Muscle of leg (tissue), 16 donors: ENCODE measurements at places on chromosomes 6 and 20. TPM values are rescaled to one million over a fixed set of nuclear protein-coding genes. Genes with fewer than 3 reads are reported as not detected.

DNA sequence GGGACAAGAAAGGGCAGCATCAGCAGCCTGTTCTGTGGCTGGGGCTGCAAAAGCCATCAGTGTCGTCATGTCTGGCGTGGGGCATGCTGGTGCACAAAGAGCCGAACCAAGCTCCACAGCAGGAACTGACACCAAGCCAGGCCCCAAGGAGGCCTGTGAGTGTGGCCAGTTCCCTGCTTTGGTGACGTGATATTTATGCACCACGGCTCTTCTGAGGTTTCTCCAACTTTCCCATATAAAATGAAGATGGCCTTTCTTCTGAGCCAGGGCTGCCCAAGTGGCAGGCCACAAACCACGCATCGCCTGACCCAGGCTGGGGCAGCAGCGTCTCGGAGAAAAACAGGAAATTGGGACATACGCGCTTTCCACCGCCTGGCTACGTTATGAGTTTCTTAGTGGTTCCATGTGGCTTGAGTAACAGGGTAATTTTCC is 109.9 kb downstream of the RIN2 start:
- peak overlapping the region; percentile 65 for H3K27ac ChIP-seq
- DNase-seq: peak; percentile 88
- H3K36me3 ChIP-seq: peaks cover 13% of the 10 kb centered on the region
- H3K27me3 ChIP-seq: no peaks in the 10 kb centered on the region
- no peak overlapping the region for H3K4me3 ChIP-seq
- H3K4me1 ChIP-seq: peaks cover 3% of the 10 kb centered on the region

The SLA2 gene
- polyA plus RNA-seq: 0.18 TPM

- H3K36me3 ChIP-seq: no peaks in the 10 kb centered on the region
- DNase-seq: no peak
- H3K4me3 ChIP-seq: no peak overlapping the region
- peaks cover 13% of the 10 kb centered on the region for H3K27me3 ChIP-seq
- no peaks in the 10 kb centered on the region for H3K4me1 ChIP-seq
Observed at GRCh38 chr20:41669708-41670263, 51.6 kb upstream of the CHD6 start.

DNA sequence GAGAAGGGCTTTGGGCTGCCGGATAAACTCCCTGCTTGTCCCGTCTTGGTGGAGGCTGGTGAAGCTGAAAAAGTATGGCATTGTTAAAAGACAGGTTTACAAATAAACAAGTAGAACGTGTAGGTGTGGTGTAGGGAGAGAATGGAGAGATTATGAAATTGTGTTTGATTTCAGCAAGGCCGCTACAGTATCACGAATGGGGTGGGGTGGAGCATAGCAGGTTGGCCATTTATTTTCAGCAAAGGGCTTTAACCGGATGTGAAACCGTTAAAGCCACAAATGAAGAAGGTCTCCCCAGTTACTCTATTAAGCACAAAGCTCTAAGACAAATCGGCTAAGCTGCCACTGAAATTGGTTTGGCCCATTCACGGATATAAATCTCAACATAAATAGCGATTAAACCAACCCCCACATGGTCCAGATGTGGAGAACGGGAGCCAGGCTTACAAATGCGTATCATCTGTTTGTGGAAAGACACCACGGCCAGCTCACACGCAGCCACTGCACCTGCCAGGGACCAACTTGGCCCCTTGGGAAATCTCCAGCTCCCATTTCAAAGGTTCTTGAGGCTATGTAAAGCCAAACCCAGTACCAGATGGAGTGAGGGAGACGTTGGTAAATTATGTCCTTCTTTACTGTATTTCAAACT is 94.0 kb downstream of the ZMYND8 start:
- H3K27ac ChIP-seq: peak overlapping the region; percentile 51
- H3K36me3 ChIP-seq: peaks cover 35% of the 10 kb centered on the region
- peaks cover 20% of the 10 kb centered on the region for H3K4me1 ChIP-seq
- peak; percentile 86 for DNase-seq
- H3K4me3 ChIP-seq: no peak overlapping the region

GRCh38 chr20:41869261-41869660 is 251.1 kb upstream of the CHD6 start:
- H3K4me3 ChIP-seq: no peak overlapping the region
- no peaks in the 10 kb centered on the region for H3K27me3 ChIP-seq
- H3K36me3 ChIP-seq: no peaks in the 10 kb centered on the region
- no peaks in the 10 kb centered on the region for H3K4me1 ChIP-seq

DNA sequence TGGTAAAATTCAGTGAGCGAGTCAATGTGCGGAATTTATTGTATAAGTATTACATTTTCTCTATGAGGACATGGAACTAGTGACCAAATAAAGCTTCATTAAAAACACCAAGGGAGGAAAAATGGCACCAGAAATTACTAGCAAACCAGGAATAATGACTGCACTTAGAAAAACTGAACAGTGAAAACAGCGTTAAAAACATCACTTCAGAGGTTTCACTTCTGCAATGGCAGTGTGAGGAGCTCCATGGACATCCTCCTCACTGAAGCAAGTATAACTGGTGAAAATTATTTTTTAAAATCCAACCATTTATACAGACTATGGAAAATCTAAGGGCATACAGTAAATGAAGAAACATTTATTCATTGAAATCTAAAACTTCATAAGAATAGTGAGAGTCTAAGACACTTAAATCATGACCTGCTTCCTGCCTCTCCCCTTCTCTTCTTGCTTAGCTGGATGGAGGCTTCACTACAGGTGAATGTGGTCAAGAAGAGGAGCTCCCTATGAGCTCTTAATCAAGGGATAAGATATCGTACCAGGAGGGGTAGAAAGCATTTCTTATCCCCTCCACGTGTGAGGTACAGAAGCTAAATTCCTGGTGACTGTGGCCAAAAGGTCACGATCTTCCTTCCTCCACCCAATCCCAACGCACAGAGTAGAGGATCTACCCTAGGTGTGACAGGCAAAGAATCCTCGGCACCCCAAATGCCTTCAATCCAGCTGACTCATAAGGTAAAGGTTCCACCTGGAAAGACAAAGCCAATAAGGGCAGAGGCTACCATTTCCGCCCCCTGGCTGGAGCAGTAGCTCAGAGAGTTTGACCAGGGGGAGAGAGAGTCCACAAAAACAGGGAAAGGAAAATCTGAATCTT is 12.3 kb upstream of the ASF1A start:
- no peaks in the 10 kb centered on the region for H3K27me3 ChIP-seq
- H3K4me3 ChIP-seq: no peak overlapping the region
- no peaks in the 10 kb centered on the region for H3K4me1 ChIP-seq
- DNase-seq: no peak
- no peaks in the 10 kb centered on the region for H3K36me3 ChIP-seq

DNA sequence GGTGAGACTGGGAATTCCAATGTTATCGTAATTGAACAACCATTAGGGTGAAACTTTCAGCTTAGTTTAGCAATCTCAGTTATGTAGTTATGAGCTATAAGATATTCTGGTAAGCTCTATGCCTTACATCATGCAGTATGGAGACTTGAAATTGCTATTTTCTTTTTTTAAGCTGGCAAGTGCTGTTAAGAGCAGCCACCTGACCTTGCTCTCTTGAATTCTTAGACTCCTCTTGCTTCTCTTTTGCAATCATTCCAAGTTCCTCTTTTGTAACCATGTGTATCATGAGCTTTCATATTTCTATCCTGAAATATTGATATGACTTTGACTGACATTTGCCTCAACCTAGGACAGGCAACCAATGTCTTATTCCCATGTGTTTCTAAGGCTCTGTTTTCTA is 446.3 kb upstream of the SLC35B3 start:
- H3K4me1 ChIP-seq: no peaks in the 10 kb centered on the region
- no peak overlapping the region for H3K4me3 ChIP-seq
- H3K36me3 ChIP-seq: no peaks in the 10 kb centered on the region
- no peak overlapping the region for H3K27ac ChIP-seq
- no peaks in the 10 kb centered on the region for H3K27me3 ChIP-seq
- peak; percentile 10 for DNase-seq

The BPIFA2 gene
- not detected for polyA plus RNA-seq

DNA sequence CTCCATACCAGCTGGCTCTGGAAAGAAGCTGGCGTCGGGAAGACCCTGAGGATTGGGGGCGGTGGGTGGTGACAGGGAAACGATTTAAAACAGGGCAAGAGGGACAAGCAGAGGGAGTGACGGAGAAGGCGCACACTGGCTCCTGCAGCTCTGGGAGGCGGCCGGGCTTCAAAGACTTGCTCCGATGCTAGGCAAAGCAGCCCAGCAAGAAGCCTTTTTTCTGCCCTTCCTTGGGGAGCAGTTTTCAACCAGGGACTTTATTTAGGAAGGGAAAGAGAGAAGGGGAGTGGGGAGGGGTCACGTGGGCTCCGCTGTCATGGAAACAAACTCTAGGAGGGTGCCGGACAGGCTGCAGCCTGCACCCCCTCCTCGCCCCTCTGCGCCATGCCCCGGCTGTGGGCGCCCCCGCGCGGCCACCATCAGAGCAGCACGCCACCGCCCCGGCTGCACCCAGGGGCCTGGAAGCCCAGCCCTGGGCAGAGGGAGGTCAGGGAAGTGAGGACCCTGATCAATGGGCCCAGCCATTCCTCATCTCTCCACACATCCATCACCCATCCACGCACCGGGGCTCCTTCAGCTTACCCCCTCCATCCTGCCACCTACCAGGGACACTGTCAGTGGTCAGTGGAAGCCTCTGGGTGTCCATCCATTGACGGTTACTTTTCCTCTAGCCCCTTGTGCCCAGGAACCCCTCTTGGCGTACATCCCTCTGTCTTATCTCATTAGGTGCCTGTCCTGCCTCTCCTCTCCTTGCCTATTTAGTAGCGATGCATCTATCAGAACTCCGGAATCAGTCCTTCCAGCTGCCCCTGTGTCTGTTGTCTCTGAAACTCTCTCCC is 66.6 kb upstream of the CCDC167 start:
- H3K4me3 ChIP-seq: peak overlapping the region; percentile 30
- peak; percentile 36 for DNase-seq
- peaks cover 33% of the 10 kb centered on the region for H3K27me3 ChIP-seq
- peaks cover 26% of the 10 kb centered on the region for H3K4me1 ChIP-seq

- no peaks in the 10 kb centered on the region for H3K36me3 ChIP-seq
- no peak for DNase-seq
- peaks cover 14% of the 10 kb centered on the region for H3K27me3 ChIP-seq
- H3K4me3 ChIP-seq: no peak overlapping the region
- H3K4me1 ChIP-seq: peaks cover 10% of the 10 kb centered on the region
- H3K27ac ChIP-seq: no peak overlapping the region
Observed at GRCh38 chr20:47872341-47872740, 87.1 kb upstream of the SULF2 start.
